ENCODE measurements at places on chromosomes 12 and 14. TPM values are rescaled to one million over a fixed set of nuclear protein-coding genes. Genes with fewer than 3 reads are reported as not detected.
A peak's percentile ranks its signal among the peaks of the same experiment; 100 is the strongest.

DNA sequence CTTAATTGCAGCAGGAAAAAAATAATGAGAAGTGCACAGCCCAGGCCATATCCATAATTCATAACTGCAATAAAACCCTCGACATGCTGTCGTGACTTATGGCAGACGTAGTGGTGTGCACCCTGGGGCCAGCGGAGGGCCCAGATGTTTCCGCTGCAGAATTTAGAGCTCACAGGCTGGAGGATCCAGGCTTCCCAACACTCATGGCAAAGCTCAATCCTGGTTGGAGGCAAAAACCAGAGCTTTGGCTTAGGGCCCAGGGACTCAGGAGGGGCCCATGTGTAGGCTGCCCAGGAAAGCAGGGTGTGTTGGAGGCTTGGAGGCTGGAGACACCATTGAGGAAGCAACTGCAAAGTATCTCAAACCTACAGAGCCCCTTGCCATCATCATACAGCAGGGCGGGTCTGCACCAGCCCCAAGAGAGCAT lies 68.7 kb downstream of the SERPINA3 start:
- H3K36me3 ChIP-seq = no peaks in the 10 kb centered on the region
- peak; percentile 22 for DNase-seq
- H3K27ac ChIP-seq = no peak overlapping the region
- H3K27me3 ChIP-seq = no peaks in the 10 kb centered on the region

- H3K4me3 ChIP-seq = no peak overlapping the region
- no peaks in the 10 kb centered on the region for H3K27me3 ChIP-seq
- no peak for DNase-seq
- H3K36me3 ChIP-seq = no peaks in the 10 kb centered on the region
These were observed 169.2 kb upstream of the HMGA2 start for GRCh38 chr12:65655074-65655493.

DNA sequence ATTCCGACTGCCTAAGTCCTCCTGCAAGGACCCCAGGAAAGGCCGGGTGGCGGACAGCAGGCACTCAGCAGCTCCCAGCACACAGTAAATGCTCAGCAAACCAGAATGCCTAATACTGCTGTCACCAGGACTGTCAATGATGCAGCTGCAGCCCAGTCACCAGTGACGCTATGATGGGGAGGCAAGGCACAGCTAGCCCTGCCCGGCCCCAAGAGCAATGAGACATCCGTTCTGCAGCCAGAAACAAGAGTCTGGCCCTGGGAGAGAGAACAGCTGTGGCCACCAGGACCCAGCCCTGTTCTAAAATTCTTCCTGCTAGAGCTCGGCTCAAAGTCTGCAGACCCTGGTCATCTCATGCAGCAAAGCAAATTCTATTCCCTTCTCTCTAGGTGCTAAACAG lies 69.8 kb downstream of the NCOR2 start:
- peaks cover 47% of the 10 kb centered on the region for H3K4me1 ChIP-seq
- H3K27ac ChIP-seq = peak overlapping the region; percentile 26
- H3K36me3 ChIP-seq = peaks cover 55% of the 10 kb centered on the region
- no peaks in the 10 kb centered on the region for H3K27me3 ChIP-seq
- DNase-seq = no peak

DNA sequence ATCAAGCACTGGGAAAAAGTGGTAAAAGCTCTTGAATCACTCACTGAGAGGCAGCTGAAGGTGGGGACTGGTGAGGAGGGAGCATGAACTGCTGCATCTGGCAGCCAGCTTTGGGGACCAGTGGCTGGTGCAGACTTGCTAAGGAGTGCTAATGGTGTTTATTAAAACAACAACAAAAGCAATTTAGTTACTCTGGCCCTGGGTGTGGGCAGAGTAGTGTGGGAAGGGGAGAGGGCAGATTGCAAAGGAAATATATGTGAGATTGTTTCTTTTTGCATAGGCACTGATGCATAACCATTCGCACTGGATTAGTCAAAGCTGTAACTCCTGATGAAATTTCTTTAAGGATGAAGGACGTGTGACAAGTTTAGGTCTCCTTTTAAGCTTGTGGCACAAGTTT lies 8.1 kb downstream of the TXNRD1 start:
- H3K4me3 ChIP-seq = no peak overlapping the region
- no peaks in the 10 kb centered on the region for H3K36me3 ChIP-seq
- DNase-seq = no peak
- H3K4me1 ChIP-seq = peaks cover 31% of the 10 kb centered on the region
- H3K27ac ChIP-seq = no peak overlapping the region

DNA sequence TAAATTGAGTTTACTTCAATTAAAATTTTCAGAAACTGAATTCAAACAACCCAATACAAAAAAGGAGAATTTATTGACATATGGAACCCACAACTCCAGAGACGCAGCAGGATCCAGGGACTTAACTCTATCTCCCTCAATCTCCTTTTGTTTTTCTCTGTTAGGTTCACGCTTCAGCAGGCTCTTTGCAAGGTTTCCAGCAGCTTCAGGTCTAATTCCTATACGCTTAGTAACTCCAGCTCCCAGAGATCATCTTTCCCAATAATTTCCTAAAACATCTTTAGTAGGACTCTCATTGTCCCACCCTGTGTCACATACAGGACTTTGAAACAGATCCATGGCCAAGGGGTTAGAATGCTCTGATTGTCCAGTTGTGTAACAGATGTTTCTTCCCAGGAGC lies 175.2 kb downstream of the RMST start:
- DNase-seq = no peak
- no peaks in the 10 kb centered on the region for H3K27me3 ChIP-seq
- no peaks in the 10 kb centered on the region for H3K36me3 ChIP-seq
- no peak overlapping the region for H3K27ac ChIP-seq

DNA sequence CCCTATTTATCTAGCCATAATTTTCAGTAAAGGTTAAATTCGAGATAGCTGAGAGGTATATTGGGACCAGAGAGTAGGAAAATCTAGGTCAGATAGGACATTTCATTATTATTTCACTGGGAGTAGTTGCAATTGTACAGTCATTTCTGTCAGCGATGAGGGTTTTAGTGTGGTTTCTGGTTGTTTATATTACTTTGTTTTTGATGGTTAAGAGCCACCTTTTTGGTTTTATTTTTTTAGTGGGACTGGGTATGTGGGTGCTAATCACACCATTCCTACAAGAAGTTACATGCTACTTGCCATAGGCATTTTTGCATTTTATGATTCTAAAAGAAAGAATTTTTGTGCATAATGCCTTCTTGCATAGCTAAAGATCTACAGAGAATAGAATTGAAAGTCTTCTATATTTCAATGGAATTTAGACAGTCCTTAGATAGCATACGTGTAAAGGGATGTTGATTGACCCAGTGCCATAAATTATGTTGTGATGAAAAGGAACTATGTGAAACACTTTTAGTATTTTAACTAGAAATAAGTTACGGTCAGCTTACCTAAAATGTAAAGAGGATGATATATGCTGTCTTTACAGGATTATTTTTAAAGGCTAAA lies 85.2 kb downstream of the KTN1 start:
- no peak overlapping the region for H3K4me3 ChIP-seq
- peaks cover 17% of the 10 kb centered on the region for H3K4me1 ChIP-seq
- 0 out of 2 replicates have a peak overlapping the region, but pooled peaks have one; percentile 9 for H3K27ac ChIP-seq
- no peaks in the 10 kb centered on the region for H3K27me3 ChIP-seq
- DNase-seq = peak; percentile 53
- peaks cover 54% of the 10 kb centered on the region for H3K36me3 ChIP-seq

DNA sequence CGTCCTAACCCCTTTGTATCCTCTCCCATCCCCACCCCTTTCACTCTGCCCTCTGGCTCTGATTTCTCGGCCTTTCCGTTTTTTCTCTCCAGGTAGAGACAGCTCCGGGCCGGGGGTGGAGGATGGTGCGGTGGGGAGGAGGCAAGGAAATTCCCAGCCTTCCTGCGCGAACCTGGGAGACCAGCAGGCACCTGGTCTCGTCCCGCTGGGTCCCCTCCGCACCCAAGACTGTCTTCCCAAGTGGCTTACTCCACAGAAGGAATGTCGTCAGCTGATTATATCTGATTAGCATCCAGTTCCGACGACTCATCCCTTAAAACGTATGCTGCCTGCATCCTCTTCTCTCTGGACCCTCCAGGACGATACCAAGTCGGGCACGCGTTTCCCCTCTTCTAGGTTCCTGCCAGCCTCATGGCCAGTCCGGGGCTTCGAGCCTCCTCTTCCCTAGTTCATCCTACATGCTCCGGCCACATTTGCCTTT lies 42.2 kb upstream of the CAPRIN2 start:
- no peaks in the 10 kb centered on the region for H3K27me3 ChIP-seq
- H3K4me3 ChIP-seq = peak overlapping the region; percentile 81
- peak overlapping the region; percentile 87 for H3K27ac ChIP-seq
- peaks cover 46% of the 10 kb centered on the region for H3K4me1 ChIP-seq

DNA sequence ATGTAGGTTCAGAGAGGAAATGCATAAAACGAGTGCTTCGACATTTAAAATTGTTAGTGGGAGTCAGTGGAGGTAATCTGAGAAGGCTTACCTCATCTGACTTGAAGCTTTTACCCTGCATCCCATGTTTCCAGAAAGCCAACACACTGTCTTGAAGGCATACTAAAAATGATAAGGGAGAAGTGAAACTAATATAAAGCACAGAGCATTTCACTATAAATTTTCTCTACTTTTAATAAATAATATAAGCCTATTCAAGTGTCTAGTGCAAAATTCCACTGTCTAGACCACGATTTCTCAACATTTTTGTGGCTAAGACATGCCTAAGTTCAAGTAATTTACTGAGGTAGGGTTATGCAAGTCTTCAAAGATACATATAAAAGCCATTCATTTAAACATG lies 29.1 kb upstream of the CDKL1 start:
- H3K4me3 ChIP-seq = no peak overlapping the region
- no peak overlapping the region for H3K27ac ChIP-seq
- peaks cover 46% of the 10 kb centered on the region for H3K36me3 ChIP-seq
- no peak for DNase-seq
- H3K27me3 ChIP-seq = no peaks in the 10 kb centered on the region

DNA sequence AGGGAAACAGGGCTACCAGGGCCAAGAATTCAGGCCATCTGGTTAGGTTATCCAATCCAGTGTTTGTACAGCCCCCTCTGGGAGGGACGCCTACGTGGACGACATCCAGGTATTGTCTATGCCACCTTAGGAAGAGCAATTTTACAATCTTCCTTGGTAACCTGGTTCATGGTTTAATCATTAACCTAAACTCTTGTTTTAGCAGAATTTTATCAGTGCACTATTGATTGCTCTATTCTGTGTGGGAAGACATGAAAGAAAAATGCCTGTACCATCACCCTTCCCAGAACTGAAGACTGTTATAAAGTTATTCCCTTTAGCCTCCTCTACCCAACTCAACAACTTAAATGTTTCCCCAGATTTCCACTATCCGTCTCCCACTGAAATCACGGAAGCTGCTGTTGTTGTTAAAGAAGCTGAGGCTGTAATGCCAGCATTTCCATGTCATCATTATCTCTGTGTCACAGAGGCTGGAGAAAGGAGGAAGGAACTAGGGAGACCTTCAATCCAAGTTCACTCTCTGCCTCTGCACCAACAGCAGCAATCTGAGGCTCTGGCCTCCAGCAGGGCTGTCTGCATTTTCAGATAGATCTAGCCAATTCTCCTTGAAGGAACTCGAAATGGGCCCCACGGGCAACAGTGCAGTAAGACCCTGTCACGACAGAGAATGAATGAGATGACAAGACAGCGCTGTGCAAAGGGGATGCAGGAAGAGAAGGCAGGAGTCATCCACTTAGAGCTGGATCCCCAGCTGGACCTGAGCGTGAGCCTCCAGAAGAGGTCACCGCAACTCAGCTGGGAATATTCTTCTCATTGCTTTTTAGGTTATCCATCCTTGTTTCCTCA lies 183.4 kb upstream of the GZMB start:
- no peak overlapping the region for H3K27ac ChIP-seq
- peak; percentile 20 for DNase-seq
- H3K27me3 ChIP-seq = no peaks in the 10 kb centered on the region
- no peak overlapping the region for H3K4me3 ChIP-seq
- no peaks in the 10 kb centered on the region for H3K36me3 ChIP-seq

Gene ATP5MC2
- total RNA-seq = 273 TPM
